ENCODE measurements at places on chromosomes 6 and 20.

GRCh38 chr6:96074006-96074405, 58.2 kb downstream of the FUT9 start:
- DNase-seq = no peak

DNA sequence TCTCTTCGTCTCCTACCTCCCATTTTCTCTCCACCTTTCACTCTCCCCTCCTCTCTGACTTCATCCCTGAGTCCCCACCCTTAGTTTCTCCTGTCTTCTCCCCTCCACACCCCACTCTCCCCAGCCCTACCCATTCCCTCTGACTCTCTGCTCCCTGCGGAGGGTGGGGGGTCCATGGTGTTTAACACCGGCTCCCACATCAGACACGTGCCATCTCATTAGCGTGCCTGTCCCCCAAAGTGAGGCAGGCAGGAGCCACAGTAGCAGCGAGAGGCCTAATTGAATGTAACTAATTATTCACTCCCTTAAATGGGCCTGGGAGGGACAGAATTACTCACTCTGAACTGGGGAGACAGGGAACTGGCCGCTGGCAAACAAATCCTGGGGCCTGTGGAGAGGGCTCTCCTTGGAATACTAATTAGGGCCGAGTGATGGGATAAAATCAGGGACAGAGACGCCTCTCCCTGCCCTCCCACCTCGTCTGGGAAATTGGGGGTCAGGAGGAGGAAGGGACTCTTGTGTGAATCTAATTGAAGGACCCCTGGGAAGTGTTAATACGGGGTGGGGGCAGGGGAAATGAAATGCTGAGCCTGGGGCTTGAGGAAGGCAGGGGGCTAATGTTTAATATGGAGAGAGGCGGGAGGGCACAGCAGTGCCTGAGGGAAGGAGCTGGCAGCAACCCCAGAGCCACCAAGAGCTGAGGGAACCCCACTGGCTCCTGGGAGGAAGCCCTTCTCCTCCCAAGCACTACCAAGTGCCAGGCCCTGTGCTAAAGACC, 17.9 kb downstream of the CD40 start:
- DNase-seq = no peak

DNA sequence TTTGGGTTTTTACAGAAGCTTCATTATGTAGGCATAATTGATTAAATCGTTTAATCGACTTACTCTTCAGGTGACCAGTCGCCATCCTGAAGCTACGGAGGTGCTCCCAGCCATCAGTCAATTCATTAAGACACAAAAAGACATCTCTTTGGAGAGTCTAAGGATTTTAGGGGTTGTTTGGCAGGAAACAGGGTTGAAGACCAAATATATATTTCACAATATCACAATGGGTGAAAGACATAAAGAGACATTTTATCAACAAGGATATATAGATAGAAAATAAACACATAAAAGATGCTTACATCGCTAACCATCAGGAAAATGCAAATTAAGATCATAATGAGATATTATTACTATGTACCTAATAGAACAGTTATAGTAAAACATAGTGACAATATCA, 104.0 kb upstream of the SIRPG start:
- DNase-seq = no peak

- DNase-seq = no peak
Observed at GRCh38 chr6:98200084-98200483, 634.3 kb upstream of the POU3F2 start.

GRCh38 chr6:130997061-130997753, 65.8 kb downstream of the EPB41L2 start:
- no peak for DNase-seq

GRCh38 chr6:14129575-14129974, 12.0 kb downstream of the CD83 start:
- DNase-seq = peak; percentile 16

DNA sequence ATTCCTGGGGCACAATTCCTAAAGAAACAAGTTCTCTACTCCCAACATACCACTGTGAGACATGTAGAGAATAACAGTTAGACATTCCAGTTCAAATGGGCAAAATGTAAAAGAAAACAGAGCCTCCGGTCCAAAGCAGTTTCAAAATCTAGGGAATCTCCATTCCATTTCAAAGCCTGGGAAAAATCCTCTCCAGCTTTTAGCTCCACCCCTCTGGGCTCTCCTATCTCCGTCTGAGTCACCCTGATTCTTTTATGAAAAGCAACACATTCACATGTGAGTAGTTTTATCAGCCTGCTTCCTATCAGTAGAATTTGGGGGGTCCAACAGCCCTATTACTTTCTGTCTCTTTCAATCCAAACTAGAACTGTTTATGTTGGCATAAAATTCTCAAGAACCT, 3.7 kb downstream of the CSNK2A1 start:
- DNase-seq = no peak

DNA sequence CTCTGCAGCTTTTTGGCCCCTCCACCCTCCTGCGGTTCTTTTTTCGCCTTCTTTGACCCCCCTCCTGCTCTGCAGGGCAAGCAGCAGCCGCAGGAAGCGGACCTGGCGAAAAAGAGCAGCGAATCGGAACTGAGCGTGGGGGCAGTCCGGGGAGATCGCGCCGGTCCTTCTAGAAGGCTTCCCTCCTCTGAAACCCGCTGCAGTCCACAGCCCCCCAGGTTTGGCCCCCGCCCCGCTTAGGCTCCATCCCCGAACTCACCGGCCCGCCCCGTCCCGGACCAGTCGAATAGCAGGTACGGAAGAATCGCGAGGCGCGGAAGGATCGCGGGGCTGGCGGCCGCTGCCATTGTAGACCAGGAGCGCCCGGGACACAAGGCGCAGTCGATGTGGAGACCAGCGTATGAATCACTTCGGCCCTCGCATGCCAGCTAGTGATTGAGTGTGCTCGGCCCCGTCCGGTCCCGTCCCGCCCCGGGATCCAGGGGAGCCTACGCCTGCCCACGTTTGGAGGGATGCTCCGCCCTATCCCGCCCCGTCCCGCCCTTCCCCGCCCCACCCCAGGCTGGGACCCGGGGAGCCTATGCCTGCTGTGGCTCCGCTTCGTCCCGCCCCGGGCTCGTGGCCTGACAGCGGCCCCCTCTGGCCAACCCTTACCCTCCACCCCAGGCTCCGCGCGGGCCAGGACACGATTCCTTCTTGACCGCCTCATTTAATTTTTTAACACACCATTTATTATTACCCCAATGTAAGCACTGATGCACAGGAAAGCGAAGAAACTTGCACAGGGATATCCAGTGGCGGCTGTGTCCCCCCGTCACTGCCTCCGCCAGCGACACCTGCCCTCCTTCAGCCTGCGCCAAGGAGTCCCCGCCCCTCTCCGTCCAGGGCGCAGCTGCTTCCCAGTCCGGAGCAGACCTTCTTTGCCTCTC, at the start of gene ULBP3:
TSS of gene ULBP3 (minus strand) at position 402 of the 929 bp plus-strand sequence. CDS start at position 347, 55 bp downstream.
- peak; percentile 62 for DNase-seq

DNA sequence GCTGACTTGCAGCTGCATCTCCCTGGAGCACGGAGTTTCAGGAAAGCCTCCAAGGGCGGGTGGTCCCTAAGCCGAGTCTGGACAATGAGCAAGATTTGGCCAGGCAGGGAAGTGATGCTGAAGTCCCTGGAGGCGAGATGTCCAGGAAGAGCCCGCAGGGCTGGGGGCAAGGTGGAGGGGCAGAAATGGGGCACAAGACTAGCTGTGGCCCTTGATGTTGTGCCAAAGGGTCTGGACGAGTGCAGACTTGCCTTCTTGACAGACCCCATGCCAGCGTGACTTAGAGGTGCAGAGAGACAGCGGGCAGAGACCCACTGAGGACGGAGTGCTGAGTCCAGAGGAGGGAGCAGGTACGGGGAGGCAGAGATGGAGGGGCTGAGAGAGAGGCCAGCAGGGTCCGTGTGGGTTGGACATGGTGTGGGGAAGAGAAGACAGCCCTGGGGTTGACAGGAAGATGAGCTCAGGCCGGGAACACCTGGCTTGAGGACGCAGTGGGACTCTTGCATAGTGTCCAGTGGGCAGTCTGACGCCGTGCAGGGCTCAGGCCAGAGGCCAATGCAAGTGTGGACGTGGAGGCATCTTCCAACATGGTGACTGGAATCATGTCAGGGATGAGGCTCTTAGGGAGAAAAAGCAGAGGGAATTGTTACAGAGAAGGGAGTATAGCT, 8.7 kb downstream of the UNC93A start:
- DNase-seq = no peak

- no peak for DNase-seq
Observed at GRCh38 chr6:19525673-19526072, 311.5 kb upstream of the ID4 start.

GRCh38 chr20:62316331-62317166, 13.8 kb downstream of the ADRM1 start:
- no peak for DNase-seq

GRCh38 chr6:134322216-134322615, 4.3 kb upstream of the SGK1 start:
- no peak for DNase-seq

DNA sequence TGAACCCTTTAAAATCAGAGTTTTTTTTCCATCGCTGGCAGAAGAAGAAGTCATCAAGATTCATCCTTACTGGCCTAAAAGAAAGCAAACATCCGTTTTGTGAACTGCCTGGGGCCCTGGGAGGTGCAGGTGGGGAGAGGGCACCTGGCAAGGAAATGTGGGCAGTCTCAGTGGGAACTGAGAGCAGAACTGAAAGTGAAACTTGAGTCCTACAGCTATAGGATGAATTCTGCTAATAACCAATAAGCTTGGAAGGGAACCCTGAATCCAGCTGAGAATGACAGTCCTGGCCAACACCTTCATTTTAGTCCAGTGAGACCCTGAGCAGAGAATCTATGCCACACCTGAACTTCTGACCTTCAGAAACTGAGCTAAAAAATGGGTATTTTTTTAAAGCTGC, 130.1 kb upstream of the ASCC3 start:
- peak; percentile 2 for DNase-seq

- no peak for DNase-seq
Observed at GRCh38 chr6:52653151-52653550, 17.8 kb upstream of the TMEM14A start.

DNA sequence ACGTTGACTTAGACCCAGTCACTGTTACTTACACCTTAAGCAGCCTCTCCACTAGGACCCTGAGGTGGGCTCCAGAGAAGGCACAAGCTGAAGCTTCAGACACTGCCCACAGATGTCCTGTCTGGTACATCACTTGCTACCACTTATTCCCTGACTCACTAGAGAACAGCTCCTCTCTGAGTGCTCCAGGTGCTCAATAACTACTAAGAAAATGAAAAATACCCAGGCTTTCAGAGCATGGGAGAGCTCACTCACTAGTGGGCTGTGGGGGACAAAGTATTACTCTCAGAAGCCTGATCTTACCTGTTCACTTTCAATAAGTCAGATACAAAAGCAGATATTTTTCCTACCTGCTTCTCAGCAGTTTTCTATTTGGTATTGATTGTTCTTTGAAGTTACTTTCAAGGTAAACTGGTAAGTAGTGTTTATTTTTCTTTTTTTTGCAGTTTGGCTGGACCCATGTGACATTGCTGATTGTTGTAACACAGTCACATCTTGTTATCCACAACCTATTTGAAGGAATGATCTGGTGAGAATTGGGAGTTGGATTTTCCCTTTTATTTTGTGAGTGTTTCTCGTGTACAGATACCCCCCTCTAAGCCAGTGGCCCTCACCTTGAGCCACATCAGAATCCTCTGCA, 55.9 kb downstream of the CDS2 start:
- no peak for DNase-seq

GRCh38 chr20:45500022-45500421, 15.4 kb downstream of the SPINT3 start:
- DNase-seq = no peak

GRCh38 chr6:100886076-100886475, 4.9 kb upstream of the ASCC3 start:
- DNase-seq = no peak

- DNase-seq = no peak
Observed at GRCh38 chr6:11294228-11294627, 61.8 kb upstream of the NEDD9 start.

DNA sequence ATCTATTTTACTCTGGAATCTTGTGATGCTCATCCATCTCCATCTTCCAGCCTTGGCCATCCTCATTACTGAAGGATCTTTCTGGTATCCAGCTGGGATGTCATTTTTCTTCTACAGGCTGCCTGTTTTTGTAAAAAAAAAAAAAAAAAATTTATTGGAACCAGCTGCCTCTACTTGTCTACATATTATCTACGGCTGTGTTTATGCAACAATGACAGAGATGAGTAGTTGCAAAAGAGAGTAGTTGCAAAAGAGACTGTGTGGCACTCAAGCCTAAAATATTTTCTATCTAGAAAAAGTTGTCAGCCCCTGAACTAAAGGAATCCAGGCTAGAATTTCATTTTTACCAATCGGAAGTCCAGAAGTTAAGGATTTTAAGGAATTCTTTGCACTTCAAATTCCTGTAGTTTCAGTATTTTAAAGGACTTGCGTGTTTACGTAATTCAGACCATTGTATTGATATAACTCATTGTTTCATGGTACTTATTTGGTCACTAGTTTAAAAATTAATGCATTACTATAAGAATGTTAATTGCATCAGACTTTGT, 38.6 kb upstream of the PLCG1 start:
- no peak for DNase-seq

- DNase-seq = no peak
Observed at GRCh38 chr6:134314006-134314821, 3.7 kb downstream of the SGK1 start.

DNA sequence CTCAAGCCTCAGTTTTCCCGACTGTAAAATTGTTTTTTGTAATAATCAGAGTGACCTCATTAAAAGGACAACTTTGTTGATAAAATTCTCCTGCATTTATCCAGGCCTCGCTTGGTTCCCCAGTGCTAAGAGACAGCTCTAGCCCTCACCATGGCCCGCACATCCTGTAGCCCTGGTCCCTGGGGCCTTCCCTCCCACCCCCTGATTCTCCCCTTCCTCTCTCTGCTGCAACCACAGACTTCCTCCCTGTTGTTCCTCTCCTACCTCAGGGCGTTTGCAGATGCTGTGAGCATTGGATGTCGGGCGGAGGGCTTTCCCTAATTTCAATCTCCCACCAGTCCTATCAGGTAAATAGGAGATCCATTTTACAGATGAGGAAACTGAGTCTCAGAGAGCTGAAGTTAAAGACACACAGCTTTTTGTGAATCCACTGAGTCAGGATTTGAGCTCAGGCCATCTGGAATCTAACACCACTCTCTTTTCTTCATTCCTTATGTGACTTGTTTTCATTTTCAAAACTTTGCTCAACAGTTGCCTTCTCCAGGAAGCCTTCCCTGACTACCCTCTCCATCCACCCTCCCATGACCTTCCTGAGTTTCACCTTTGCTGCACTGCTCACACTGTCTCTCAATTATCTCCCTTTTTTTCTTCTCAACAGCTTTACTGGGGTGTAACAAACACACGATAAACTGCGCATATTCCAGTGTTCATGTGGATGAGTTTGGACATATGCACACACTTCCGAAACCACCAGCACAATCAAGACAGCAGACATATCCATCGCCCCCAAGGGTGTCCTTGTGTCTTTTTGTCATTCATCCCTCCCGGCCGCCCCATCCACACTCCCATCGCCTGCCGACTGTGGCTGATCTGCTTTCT, 107.1 kb downstream of the CEBPB start:
- no peak for DNase-seq

Data from stimulated activated CD4-positive, alpha-beta T cell treated with anti-CD3 and anti-CD28 coated beads, Interleukin-1b, Interleukin-23, amount 100 ng/mL, for 48 hours (primary cell).